ENCODE measurements at places on chromosomes 3 and 15. TPM values are rescaled to one million over a fixed set of nuclear protein-coding genes. Genes with fewer than 3 reads are reported as not detected.

The PAQR5 gene
- total RNA-seq, result 16.5 TPM

The THSD4 gene
- 29.0 TPM for total RNA-seq

The RNF13 gene
- 43.1 TPM for total RNA-seq

The PLCL2 gene
- 9.8 TPM for total RNA-seq

The GUCA1C gene
- not detected for total RNA-seq

The SLMAP gene
- 55.2 TPM for total RNA-seq

The CLRN1 gene
- total RNA-seq, result not detected

The ANKRD34C gene
- total RNA-seq, result not detected

Data from PC-3 (cell line).